ENCODE measurements at places on chromosomes 5 and 9. TPM values are rescaled to one million over a fixed set of nuclear protein-coding genes. Genes with fewer than 3 reads are reported as not detected.

CERCAM gene
- total RNA-seq, result 36.1 TPM

TAF11L12 gene
- total RNA-seq, result not detected

EDIL3 gene
- total RNA-seq, result 15.2 TPM

MED7 gene
- total RNA-seq, result 19.4 TPM

ISL1 gene
- total RNA-seq, result 25.0 TPM

SH3GL2 gene
- not detected for total RNA-seq

GAS1 gene
- total RNA-seq, result 163 TPM

FASTKD3 gene
- total RNA-seq, result 14.7 TPM

FOXI1 gene
- not detected for total RNA-seq

RAD23B gene
- total RNA-seq, result 61.1 TPM

LCN2 gene
- 136 TPM for total RNA-seq

RANBP17 gene
- 5.4 TPM for total RNA-seq

IGFBPL1 gene
- total RNA-seq, result not detected

NIPAL4 gene
- total RNA-seq, result 12.0 TPM

C5orf24 gene
- total RNA-seq, result 38.3 TPM

HAND1 gene
- not detected for total RNA-seq

PTRH1 gene
- 2.2 TPM for total RNA-seq

SPATA31A3 gene
- total RNA-seq, result not detected

CDO1 gene
- total RNA-seq, result 16.0 TPM

SUSD3 gene
- 25.0 TPM for total RNA-seq

FBP2 gene
- not detected for total RNA-seq

ANKRD31 gene
- total RNA-seq, result 1.2 TPM

FYB1 gene
- 10.8 TPM for total RNA-seq

INSL4 gene
- total RNA-seq, result not detected

ARL14EPL gene
- total RNA-seq, result not detected

NSA2 gene
- total RNA-seq, result 119 TPM

CXCL14 gene
- total RNA-seq, result 62.1 TPM

NIM1K gene
- total RNA-seq, result not detected

PRSS3 gene
- total RNA-seq, result 7.6 TPM

ZNF300 gene
- total RNA-seq, result 2.7 TPM

SLC23A1 gene
- not detected for total RNA-seq

PIP5KL1 gene
- total RNA-seq, result 10.3 TPM

GABRP gene
- total RNA-seq, result 20.6 TPM

EQTN gene
- total RNA-seq, result not detected

NR5A1 gene
- total RNA-seq, result 1.2 TPM

Data from vagina (tissue), 2 donors.